ENCODE measurements at places on chromosomes 11 and 22.

GRCh38 chr22:12601870-12602779 lies 2925.9 kb upstream of the OR11H1 start:
- no peak for DNase-seq

DNA sequence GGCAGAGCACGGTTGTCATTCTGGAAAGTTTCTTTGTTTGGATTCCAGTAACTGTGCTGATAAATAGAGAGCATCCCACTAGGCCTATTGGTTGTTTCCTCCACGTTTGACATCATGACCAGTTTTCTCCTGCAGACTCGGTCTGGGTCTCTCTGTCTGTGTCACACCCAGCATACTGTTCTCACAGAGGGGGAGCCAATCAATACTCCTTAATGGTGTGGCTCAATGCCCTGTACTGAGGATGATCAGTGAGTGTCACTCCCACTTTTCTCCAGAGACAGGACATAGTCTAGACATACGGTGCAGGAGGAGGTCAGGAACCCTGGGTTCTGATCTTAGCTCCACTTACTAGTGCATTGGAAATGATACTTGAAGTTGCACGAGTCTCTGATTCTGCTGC lies 88.2 kb upstream of the BLID start:
- no peak for DNase-seq

DNA sequence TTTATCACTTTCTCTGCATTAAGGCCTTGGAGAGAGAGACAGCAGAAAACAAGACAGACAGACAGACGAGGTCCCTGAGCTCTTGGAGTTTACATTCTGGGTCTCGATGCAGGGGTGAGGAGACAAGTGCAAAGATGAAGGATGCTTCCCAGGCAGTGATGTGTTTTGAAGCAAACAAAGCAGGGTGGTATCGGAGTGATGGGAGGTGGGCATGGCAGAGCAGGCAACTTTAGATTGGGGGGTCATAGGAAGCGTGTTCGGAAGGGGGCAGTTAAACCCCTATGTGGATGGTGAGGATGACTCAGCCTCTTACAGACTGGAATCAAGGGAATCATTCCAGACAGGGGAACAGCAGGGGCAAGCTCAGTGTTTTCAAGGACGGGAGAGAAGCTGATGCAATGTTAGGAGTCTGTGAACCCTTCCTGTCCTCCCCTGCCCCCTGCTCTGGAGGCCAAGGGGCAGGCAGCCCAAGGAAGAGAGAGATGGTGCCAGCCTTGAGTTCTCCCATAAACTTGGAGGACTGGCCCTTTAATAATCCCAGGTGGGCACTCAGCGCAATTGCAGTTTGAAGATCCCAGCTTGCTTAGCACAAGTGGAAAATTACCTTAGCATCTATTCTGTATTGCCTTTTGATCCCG lies 180.2 kb downstream of the CHST1 start:
- DNase-seq: no peak

- DNase-seq: no peak
Measured at GRCh38 chr11:67303835-67304411, 593 bp downstream of the SSH3 start.

DNA sequence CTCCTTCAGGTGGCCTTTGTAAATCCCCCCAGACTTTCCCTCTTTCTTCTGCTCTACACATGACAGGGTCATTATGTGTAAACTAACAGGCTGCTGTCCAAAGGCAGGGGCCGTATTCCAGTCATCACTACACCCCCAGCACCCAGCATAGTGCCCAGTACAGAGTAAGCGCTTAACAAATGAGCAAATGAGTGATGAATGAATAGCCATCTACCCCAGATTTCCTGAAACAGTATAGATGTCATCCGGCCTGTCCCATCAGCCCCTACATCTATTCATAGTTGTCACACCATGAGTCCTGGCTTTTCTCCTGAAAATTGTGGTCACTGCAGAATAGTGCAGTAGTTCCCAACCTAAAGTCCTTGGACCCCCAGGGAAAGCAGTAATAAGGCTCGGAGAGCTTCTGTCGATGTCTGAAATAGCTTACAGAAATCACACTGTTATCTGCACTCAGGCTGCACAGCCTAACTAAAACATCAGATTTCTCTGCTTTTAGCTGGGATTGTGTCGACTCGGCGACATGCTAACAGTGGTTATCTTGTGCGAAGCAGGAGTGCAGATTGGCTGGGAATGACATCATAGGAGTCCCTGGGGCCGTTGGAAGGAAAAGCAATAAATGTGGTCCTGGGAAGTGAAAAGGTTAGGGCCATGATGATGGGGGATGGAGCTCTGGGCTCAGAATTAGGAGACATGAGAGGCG lies 143.8 kb upstream of the NECTIN1 start:
- DNase-seq: no peak

DNA sequence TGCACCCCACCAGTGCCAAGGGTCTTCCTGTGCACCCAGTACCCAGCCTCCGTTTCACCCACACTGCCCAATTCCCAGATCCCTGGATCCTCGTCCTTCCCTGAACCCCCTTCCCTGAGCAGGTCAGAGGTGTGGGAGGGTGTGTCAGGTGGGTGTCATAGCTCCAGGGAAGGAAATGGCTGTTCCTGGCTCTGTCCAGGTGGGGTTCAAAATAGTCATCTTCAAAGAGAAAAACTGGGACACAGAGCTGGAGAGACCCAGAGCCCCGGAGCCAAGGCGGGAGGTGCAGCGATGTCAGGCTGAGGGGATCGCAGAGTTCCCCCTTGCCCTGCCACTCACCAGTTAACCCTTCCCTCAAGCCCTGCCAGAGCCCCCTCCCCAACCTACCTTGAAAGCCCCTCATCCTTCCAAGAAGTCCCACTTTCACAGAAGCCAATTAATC lies 698 bp downstream of the C1QTNF4 start:
- no peak for DNase-seq

- DNase-seq: no peak
Measured at GRCh38 chr11:133903875-133904817, 52.6 kb downstream of the IGSF9B start.

DNA sequence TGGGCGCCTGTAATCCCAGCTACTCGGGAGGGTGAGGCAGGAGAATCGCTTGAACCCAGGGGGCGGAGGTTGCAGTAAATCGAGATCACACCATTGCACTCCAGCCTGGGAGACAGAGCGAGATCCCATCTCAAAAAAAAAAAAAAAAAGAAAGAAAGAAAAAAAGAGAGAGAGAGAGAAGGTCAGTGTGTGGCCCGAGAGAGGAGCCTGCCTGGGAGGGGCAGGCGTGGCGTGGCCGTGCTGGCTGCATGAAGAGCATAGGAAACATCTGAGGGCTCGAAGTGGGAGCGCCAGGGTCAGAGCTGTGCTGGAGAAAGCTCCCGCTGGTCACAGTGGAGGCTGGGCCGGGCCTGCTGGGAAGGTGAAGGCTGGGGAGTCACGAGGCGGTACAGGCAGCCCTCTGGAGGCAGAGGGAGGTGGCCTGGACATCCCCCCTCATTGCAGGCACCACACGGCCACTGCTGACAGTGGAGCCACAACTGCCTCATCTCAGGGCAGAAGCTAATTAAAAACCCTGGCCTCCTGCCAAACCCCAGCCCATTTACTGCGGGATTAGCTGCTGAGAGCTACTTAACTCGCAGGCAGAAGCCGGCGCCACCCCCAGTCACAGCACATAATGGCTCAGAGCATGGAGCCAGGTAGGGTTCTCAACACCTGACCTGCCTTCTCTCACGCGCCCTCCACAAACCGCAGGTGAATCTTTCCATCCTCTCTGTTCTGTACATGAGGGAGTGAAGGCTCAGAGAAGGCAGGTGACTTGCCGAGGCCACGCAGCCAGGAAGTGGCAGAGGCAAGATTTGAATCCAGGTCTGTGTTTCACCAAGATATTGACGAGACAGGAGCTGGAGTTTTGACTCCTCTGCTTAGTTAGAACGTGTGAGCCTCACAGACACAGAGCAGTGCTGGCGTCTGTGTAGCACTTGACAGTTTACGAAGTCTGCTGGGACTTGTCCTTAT lies 32.6 kb downstream of the NFAM1 start:
- DNase-seq: no peak

- no peak for DNase-seq
Measured at GRCh38 chr11:68441466-68442230, 18.9 kb upstream of the PPP6R3 start.

GRCh38 chr11:2190657-2191471 lies 19.2 kb upstream of the TH start:
- no peak for DNase-seq

GRCh38 chr22:37514526-37515051 lies 4.6 kb downstream of the CARD10 start:
- DNase-seq: no peak

- DNase-seq: no peak
Measured at GRCh38 chr11:128279866-128280265, 307.5 kb downstream of the ETS1 start.

GRCh38 chr11:12141283-12141682 lies 30.9 kb downstream of the MICAL2 start:
- no peak for DNase-seq

DNA sequence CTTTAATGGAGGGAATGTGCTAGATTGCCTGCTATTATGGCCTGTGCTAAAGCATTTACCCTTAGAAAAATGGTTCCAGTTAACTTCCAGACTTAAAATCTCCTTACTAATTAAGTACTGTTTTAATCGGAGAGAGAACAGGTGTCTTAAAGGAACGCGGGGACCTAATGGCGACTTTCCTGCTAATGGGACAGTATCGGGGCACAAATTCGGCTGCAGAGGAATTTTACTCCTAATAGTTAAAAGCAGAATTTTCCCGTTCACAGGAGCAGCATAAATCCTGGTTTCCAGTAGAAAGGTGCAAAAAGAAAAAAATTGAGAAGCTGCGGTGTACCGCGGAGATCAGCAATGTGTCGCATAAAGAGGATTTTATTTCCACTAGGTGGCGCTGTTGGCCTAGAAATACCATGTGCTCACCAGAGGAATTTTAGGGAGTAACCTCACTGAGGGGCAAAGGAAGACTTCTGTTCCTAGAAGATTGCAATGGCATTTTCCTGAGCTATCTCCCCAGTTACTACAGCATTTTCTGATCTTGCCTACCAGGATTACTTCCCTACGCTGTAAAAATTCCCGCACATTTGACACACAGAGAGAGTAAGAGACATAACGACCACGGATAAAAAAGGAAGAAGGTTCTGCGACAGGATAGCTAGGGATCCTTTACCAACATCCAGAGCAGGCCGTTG lies 44.5 kb downstream of the ZNF280B start:
- peak; percentile 36 for DNase-seq

DNA sequence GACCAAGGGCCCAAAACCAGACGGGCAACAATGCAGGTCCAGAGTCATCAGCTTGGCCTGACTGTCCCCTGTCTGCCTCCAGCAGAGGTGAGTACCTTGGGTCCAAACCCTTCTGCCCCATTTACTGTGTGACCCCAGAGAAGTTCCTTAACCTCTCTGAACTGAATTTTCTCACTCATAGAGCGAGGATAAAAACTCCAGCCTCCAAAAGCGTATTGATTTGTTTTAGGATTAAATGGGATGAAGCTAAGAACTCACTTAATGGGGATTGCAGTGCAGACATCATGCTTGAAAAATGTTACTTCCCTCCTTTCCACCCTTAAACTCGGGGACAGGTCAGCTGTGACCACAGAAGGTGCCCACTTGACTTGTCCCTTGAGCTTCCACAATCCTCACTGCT lies 22.6 kb downstream of the IGLL1 start:
- no peak for DNase-seq

DNA sequence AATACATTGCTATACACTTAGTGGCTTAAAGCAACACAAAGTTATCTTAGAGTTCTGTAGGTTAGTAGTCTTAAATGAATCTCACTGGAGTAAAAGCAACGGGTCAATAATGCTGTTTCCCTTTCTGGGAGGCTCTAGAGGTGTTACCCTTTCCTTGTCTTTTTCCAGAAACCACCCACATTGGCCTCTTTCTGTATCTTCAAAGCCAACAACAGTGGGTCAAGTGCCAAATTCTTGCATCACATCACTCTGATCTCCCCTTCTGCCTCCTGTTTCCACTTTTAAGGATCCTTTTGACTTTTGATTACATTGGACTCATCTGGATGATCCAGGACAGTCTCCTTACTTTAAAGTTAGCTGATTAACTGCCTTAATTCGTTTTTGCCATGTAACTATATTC lies 93.6 kb downstream of the DDX10 start:
- no peak for DNase-seq

- DNase-seq: no peak
Measured at GRCh38 chr11:74468936-74469335, 1.6 kb upstream of the KCNE3 start.

- no peak for DNase-seq
Measured at GRCh38 chr22:38754751-38755154, 1.0 kb downstream of the SUN2 start.
